Esophagus squamous epithelium (tissue), 5 donors: ENCODE measurements at places on chromosomes 1 and 21.

DNA sequence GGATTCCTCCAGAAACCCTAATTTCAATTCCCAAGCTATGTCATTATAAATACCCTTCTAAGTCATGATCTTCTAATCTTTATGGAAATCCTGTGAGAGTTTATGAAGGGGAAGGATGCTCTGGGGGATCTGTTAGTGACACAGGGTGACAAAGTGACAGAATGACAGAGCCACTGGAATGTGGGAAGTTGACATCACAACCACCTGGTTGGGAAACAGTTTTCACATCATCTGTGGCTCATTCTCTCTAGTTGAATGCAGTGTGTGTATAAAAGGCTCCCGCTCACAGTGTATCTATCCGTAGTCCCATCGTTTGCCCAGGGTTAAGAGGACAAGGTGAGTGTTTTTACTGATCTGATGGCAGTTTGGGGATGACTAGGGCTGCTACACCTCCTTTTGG is at the start of gene LCE7A:
TSS of gene LCE7A (plus strand) at position 301 of the 400 bp plus-strand sequence. CDS start 702 bp downstream, outside the sequence.
- no peak for DNase-seq
- H3K27me3 ChIP-seq, result no peaks in the 10 kb centered on the region
- H3K4me3 ChIP-seq, result no peak within 1 kb of the TSS
- H3K27ac ChIP-seq, result no peak within 1 kb of the TSS
- no peaks in the 10 kb centered on the region for H3K4me1 ChIP-seq
- H3K36me3 ChIP-seq, result no peaks in the 10 kb centered on the region

DNA sequence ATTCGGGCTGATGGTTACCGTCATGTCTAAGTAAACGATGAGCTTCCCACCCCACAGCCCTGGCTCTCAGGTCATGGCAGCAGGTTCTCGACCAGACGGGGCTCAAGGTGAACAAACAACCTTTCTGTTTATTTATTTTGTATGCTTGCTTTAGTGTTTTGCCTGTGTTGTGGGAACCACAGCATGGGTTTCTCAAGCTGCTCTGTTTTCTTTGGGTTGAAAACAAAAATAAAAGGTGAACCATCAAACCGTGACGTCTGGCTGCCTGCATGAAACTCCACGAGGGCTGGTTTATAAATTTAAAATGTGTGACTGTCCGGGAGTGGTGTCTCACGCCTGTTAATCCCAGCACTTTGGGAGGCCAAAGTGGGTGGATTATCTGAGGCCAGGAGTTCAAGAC is 28.0 kb downstream of the TMEM51 start:
- H3K36me3 ChIP-seq, result no peaks in the 10 kb centered on the region
- H3K4me3 ChIP-seq, result no peak overlapping the region
- no peak overlapping the region for H3K27ac ChIP-seq
- H3K27me3 ChIP-seq, result no peaks in the 10 kb centered on the region
- no peak for DNase-seq

DNA sequence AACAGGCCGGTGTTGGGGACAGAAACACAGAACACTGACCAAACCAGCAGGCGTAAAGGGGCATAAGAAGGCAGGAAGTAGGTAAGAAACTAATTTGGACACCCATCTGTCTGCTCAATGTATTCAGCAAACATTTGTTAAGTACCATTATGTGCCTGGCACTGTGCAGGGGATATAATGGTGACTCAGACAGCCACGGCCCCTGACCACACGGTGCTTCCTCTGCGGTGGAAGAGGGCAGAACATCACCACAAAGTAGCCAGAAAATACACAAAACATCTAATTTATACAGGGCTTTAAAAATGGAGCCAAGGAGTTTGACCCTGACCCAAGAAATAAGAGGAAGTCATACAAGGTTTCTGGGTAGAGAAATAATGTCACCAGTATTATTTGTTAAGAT is 12.9 kb downstream of the DNAJC11 start:
- H3K36me3 ChIP-seq, result no peaks in the 10 kb centered on the region
- H3K4me3 ChIP-seq, result no peak overlapping the region
- no peak overlapping the region for H3K27ac ChIP-seq
- no peaks in the 10 kb centered on the region for H3K4me1 ChIP-seq

DNA sequence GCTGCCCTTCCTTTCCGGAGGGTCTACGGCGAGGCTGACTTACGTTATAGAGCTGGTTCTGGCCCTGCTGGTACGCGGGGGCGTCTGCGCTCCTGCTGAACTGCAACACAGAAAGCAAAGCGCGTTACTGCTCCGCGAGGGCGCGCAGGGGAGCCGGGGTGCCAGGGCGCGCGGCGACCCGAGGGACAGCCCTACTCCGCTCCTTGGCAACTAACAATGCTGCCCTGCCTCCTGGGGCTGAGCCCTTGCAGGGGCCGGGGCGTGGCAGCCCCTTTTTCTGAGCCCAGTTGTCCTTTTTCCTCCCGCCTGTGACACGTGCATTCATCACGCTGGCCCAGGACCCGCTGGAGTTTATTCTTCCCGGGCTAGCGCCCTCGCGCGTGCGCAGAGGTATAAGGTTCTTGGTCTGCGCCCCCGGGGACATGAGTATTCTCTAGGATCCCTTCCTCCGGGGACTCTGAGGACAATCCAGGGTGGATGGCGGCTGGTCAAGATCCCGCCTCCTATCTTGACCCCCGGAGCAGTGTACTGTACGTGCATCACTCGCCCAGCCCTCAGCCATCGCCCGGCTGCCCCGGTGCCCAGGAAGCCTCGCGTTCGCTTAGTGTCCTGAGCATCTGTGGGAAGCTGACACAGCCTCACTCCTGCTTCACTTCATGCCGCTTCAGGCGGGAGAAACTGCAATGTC is 78.9 kb downstream of the CD247 start:
- H3K4me3 ChIP-seq, result peak overlapping the region; percentile 44
- DNase-seq, result no peak
- no peaks in the 10 kb centered on the region for H3K36me3 ChIP-seq
- peaks cover 24% of the 10 kb centered on the region for H3K4me1 ChIP-seq

DNA sequence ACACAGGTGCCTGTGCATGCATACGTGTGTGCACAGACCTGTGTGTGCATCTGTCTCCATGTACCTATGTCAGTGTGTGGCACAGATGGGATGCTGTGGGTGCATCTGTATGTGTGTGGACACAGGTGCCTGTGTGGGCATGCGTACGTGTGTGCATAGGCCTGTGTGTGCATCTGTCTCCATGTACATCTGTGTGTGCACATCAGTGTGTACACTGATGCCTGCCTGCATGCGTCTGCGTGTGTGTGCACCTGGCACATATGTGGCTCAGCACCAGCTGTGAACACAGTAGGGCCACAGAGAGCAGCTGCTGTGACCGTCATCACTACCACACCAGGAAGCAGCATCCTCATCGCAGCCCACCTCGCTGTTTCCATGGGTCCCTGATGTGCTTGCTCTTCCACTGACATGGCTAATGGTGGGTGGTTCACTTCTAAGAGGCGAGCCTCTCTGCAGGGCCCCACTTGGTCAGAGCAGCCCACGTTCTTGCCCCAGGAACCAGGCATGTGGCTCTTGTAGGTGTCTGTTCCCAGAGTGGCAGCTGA is 9.6 kb upstream of the SPATC1L start:
- no peak overlapping the region for H3K4me3 ChIP-seq
- peaks cover 30% of the 10 kb centered on the region for H3K4me1 ChIP-seq

GRCh38 chr1:65694126-65694525 is 98.6 kb upstream of the PDE4B start:
- no peaks in the 10 kb centered on the region for H3K4me1 ChIP-seq
- H3K4me3 ChIP-seq, result no peak overlapping the region
- no peak overlapping the region for H3K27ac ChIP-seq

GRCh38 chr1:1281533-1282321 is 1.5 kb downstream of the SCNN1D start:
- peaks cover 9% of the 10 kb centered on the region for H3K4me1 ChIP-seq
- no peak overlapping the region for H3K4me3 ChIP-seq
- H3K36me3 ChIP-seq, result no peaks in the 10 kb centered on the region
- H3K27me3 ChIP-seq, result no peaks in the 10 kb centered on the region
- DNase-seq, result no peak

DNA sequence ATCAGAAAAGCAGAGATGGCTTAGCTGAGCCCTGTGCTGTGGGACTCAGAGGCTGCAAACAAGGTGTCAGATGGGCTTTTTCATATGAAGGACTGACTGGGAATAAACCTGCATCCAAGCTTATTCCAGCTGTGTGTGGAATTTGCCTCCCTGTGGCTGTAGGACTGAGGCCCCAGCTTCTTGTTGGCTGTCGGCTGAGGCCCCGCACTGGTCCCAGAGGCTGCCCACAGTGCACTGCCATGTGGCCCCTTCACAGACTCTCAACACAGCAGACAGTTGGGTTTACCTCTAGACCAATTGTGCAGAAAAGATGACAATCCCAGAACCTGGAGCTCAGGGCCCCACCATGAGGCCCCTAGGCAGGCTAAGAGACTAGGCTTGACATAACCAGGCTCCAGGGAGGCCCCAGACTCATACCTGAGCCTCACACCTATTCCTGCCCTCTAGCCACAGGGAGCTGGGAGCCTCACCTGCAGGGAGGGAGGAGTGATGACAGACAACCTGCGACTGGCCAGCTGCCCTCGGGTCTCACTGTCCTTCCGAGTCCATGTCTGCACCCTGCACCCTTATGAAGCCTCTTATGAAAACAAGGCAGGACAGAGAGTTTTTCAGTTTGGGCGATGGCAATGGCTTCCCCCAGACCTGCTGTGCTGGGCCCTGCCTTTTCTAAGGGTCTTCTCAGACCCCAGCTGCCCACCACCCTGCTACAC is 615.5 kb downstream of the NPHP4 start:
- H3K27me3 ChIP-seq, result no peaks in the 10 kb centered on the region
- H3K4me1 ChIP-seq, result no peaks in the 10 kb centered on the region
- H3K36me3 ChIP-seq, result no peaks in the 10 kb centered on the region
- H3K4me3 ChIP-seq, result no peak overlapping the region
- DNase-seq, result no peak
- H3K27ac ChIP-seq, result no peak overlapping the region

GRCh38 chr1:169563650-169564049 is 22.6 kb downstream of the F5 start:
- H3K4me1 ChIP-seq, result no peaks in the 10 kb centered on the region
- H3K27ac ChIP-seq, result no peak overlapping the region

DNA sequence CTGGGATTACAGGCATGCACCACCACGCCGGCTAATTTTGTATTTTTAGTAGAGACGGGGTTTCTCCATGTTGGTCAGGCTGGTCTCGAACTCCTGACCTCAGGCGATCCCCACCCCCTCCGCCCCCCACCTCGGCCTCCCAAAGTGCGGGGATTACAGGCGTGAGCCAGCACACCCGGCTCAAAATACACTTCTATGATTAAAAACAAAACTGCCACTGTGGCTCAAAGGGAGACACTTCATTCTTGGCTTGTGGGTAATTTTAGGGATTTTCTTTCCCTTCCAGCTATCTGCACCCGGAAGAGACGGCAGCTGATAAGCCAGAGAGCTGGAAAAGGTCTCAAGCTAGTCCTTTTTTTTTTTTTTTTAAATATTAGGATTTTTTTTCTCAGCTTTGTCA is 24.5 kb downstream of the TMPRSS2 start:
- H3K4me3 ChIP-seq, result no peak overlapping the region
- DNase-seq, result no peak
- no peaks in the 10 kb centered on the region for H3K36me3 ChIP-seq
- no peaks in the 10 kb centered on the region for H3K4me1 ChIP-seq
- peaks cover 22% of the 10 kb centered on the region for H3K27me3 ChIP-seq

GRCh38 chr1:220149742-220150141 is 55.8 kb downstream of the IARS2 start:
- no peaks in the 10 kb centered on the region for H3K4me1 ChIP-seq
- H3K36me3 ChIP-seq, result peaks cover 96% of the 10 kb centered on the region
- H3K27ac ChIP-seq, result no peak overlapping the region
- no peaks in the 10 kb centered on the region for H3K27me3 ChIP-seq

DNA sequence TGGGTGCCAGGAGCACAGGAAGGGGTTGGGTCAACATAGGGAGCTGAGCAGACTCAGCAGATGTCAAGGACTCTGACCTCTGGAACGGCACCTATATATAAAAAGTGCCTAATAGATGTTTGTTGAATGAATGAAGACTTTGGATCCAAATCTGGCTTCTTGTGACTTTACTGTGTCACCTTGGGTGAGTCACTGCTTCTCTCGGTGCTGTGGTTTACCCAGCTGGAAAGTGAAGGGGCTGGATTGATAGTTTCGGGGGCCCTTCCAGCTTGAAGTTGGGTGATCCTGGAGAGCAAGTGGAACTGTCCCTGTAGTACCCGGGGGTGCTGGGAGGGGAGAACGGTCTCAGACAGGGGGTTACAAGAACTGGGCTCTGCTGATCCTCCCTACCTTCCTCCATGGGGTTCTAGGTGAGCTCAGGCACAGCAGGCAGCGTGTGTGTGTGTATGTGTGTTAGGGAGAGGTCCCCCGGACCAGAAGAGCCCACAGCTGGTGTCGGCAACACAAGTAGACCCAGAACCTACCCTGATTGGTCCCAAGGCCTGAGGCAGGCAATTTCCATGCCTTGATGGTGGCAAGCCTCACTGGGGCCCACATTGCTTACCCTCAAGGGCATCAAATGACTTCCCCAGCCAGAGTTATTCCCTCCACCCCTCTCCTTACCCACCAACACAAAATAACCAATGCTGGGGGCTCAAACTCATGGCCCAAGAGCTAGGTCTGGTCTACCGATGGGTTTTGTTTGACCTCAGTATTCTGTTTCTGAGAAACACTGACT is 5.5 kb upstream of the PADI1 start:
- no peak overlapping the region for H3K27ac ChIP-seq
- no peak overlapping the region for H3K4me3 ChIP-seq
- no peak for DNase-seq
- no peaks in the 10 kb centered on the region for H3K36me3 ChIP-seq
- H3K27me3 ChIP-seq, result peaks cover 16% of the 10 kb centered on the region

- peaks cover 36% of the 10 kb centered on the region for H3K36me3 ChIP-seq
- H3K4me1 ChIP-seq, result peaks cover 10% of the 10 kb centered on the region
- DNase-seq, result no peak
- H3K27me3 ChIP-seq, result no peaks in the 10 kb centered on the region
- H3K27ac ChIP-seq, result no peak overlapping the region
Observed at GRCh38 chr1:19262047-19262446, 10.4 kb downstream of the MRTO4 start.

GRCh38 chr1:80202118-80202517 is 1195.6 kb upstream of the ADGRL4 start:
- DNase-seq, result no peak
- no peaks in the 10 kb centered on the region for H3K36me3 ChIP-seq
- H3K4me3 ChIP-seq, result no peak overlapping the region
- no peaks in the 10 kb centered on the region for H3K4me1 ChIP-seq
- H3K27ac ChIP-seq, result no peak overlapping the region
- no peaks in the 10 kb centered on the region for H3K27me3 ChIP-seq

DNA sequence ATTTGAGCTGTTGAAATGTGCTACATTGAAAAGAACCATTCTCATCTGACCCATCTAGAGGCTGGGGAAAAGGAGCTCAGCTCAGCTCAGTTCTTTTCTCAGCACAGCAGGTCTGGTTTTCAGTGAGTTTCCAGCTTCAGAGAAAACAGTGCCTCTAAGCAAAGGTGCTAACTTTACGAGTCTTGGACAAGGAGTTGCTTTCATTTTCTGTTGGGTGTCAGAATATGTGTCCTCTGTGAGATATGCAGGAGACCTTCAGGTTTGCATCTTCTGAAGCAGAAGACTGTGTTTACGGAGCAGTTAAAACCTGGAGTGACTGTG is 321.3 kb upstream of the USP24 start:
- no peaks in the 10 kb centered on the region for H3K27me3 ChIP-seq
- peaks cover 4% of the 10 kb centered on the region for H3K4me1 ChIP-seq
- no peaks in the 10 kb centered on the region for H3K36me3 ChIP-seq
- no peak overlapping the region for H3K4me3 ChIP-seq
